ENCODE measurements at places on chromosomes 2 and 18.
A peak's percentile ranks its signal among the peaks of the same experiment; 100 is the strongest.

GRCh38 chr2:29114586-29114945, 649 bp upstream of the CLIP4 start:
- DNase-seq: no peak

DNA sequence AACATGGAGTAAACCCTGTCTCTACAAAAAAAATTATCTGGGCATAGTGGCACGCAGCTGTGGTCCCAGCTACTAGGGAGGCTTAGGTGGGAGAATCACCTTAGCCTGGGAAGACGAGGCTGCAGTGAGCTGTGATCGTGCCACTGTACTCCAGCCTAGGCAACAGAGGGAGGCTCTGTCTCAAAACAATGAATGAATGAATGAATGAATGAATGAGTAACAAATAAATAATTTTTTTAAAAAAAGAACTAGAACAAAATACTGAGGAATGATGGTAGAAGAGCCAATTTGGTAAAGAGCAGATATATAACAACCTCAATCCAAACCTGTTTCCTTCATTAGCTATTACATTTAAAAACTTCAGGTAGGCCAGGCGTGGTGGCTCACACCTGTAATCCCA, 60.1 kb downstream of the STRN start:
- DNase-seq: no peak

DNA sequence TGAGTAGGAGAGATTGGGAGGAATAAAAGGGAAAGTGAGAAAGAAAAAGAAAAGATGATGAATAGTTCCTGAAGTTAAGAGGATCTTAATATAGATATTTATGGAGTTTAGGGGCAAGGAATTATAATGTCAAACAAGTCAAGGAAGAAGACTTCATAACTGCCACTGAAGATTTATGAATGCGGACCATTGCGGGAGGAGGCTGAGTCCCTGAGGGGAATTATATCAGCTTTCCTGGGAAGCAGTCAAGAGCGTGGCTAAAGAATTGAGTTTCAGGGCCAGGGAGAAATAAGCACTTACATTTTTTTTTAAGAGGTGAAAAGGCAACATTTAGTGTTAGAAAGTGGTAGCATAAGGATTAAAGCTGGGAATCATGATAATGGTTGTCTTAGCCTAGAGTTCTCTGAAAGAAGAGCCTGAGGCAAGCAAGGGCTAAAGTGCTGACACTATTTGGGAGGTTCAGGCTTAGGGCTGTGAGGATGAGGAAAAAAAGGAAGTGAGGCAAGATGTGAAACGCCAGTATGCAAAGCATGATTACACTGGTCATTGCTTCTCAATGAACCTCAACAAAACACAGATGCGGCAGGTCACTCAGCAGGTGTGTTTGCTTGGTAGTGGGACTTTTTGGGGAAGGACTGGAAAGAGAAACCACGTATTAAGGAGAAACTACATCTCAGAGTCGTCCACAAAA, 217.1 kb downstream of the SLC4A3 start:
- no peak for DNase-seq

GRCh38 chr2:36650031-36650829, 46.3 kb upstream of the VIT start:
- peak; percentile 73 for DNase-seq

- no peak for DNase-seq
Observed at GRCh38 chr18:63487676-63488075, 10.9 kb downstream of the SERPINB5 start.

GRCh38 chr2:174180165-174180724, 68.1 kb downstream of the OLA1 start:
- DNase-seq: no peak

DNA sequence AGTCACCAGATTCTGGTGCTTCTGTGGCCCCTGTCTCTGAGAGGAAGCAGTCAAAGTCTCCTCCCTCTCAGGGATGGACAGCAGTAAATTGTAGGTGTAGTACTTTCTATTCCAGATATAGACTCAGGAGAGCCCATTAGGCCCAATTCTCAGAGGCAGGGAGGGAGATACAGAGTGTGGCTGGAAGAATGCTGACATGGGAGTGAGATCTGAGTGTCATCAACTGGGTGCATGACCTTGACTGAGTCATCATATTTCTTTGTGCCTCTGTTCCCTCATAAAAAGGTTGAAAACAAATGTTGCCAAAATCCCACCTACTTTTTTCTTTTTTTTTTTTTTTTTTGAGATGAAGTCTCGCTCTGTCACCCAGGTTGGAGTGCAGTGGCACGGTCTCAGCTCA, 506.1 kb downstream of the BCL11A start:
- no peak for DNase-seq

GRCh38 chr2:226023946-226024345, 624.4 kb downstream of the NYAP2 start:
- DNase-seq: no peak

GRCh38 chr18:55433648-55434047, 154.3 kb downstream of the TCF4 start:
- no peak for DNase-seq

- DNase-seq: no peak
Observed at GRCh38 chr2:125167820-125168219, 1142.7 kb downstream of the CNTNAP5 start.

DNA sequence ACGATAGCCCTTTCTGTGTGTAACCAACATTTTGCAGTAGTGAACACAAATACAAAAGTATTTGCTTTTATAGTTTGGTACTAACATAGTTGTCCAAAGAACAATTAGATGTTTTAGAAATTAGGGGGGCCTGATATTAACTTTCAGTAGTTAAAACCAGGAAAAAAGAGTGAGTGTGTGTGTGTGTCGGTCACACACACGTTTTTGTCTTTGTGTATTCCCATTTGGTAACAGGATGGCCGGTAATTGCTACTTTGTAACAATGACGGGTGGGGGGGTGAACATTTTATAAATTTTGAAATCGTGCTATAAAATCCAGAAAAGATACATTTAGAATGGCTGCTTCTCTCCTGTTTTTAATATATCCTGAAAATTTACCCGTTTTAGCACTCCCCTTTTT, 1.5 kb downstream of the PPIG start:
- no peak for DNase-seq

DNA sequence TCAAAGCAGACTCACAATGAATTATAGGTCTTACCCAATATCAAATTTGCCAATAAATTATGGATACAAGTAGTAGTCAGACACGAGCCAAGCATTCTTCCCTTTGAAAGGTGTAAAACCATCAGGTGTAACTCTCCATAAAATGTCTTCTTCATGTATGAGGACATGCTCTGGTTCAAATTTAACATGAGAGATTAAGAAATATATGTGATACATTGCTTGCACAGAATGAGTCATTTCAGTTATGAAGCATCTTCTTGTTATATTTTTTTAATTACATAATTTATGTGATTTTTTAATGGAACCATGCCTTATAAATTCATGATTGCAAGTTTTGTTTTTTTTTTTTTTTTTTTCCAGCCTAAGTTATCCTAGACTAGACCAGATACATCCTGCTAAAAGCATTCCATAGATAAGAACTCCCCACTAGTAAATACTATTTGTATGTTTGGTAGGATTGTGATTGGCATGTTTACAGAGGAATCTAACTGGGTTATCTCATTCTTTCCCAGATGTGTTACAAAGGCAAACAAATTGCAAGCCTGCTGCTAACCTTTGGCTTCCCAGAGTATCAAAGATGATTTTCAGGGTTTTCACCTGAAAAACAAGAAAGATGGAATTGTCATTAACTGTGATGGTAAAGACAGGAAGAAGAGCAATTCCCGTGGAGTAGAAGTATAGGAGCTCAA, 621.9 kb downstream of the XIRP2 start:
- no peak for DNase-seq

DNA sequence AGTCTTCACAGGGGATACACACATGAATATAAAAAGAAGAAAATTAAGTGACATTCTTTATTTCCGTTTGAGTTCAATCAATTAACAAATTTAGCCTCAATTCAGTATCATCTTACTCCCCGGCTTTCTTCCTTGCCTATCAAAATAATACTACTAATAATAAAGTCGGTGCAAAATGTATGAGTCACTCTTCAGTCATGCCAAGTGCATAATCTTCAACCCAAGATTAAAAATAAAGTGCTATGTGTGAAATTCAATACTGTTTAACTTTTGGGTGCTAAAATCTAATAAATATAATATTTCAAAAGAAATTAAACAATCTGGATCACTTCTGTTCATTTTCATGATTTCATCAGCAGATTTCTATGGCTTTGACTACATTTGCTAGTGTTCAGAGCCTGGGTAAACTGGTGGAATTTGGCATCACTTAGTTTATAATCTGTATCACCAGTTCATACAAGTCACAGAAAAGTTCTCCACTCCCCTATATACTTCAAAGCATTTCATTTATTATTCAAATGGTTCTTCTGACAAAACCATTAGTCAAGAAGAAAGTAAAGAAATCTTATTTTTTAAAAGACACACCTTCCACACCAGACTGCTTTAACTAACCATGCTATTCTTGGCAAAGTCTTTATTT, 183.6 kb downstream of the THADA start:
- peak; percentile 20 for DNase-seq

DNA sequence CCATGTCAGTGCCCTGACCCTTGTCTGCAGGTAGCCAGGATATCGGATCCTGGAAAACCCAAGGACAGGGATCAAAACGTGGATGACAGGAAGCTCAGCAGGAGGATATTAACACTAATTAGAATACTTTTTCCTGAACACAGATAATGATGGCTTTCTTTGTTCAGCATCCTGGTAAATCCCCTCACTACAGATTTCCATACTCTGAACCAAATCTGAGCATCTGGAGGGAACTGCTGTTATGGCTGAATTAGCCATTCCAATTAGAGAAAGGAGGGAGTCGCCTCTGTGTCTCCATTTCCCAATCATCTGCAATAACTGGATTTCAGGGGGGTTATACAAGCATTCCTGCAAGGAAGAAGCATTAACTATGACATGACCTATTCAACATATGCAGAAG, 24.4 kb downstream of the CXCR4 start:
- no peak for DNase-seq

DNA sequence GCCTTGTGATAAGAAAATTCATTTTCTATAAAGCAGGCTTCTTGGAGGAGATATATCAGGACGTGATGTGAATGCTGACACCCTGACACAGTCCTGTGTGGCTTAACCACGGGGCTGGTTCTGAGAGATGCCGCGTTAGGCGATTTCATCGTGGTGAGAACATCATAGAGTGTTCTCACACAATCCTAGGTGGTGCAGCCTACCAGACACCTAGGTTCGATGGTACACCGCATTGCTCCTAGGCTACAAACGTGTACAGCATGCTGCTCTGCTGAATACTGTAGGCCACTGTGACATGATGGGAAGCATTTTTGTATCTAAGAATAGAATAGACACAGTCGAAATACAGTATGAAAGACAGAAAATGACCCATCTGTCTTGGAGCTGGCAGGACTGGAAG, 82.5 kb downstream of the TNFRSF11A start:
- no peak for DNase-seq

- peak; percentile 80 for DNase-seq
Observed at GRCh38 chr2:220891405-220891804, 680.7 kb downstream of the EPHA4 start.

DNA sequence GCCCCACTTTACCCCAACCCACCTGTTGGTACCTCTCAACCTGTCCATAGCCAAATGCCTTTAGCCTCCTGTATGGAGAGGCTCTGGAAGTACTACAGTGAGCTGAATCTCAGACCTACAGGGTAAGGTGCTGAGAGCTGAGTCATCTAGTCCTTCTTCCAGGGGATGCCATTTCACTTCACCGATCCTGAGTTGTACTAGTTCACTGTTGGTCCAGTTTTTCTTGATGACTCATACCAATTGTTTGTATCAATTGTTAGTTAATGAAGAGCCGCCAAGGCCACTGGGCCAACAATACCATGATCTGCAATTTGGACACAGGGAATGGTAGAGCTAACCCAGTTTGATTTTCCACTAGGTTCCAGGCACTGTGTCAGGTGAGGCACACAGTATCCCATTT, 257.0 kb downstream of the CLIP4 start:
- no peak for DNase-seq

- no peak for DNase-seq
Observed at GRCh38 chr2:904246-905024, 46.2 kb upstream of the SNTG2 start.

GRCh38 chr18:51191128-51191717, 6.3 kb downstream of the MEX3C start:
- DNase-seq: no peak

DNA sequence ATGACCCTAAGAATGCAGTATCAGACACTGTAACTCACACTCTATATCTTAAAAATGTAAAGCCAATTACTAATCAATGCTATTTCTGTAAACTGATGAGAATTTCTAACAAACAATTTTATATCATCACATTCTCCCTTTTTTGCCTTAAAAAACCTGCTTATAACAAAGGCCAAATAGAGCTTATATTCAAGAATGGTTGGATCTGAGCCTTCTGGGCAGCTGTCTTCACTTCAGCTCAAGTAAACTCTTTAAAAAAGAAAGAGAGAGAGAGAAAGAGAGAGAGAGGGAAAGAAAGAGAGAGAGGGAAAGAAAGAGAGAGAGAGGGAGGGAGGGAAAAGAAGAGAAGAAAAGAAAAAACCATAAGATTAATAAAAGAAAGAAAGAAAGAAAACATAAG, 231.8 kb downstream of the KCNE4 start:
- DNase-seq: no peak

- DNase-seq: no peak
Observed at GRCh38 chr2:151860613-151861146, 32.5 kb upstream of the ARL5A start.

- peak; percentile 73 for DNase-seq
Observed at GRCh38 chr2:219045937-219046550, 4.7 kb upstream of the CFAP65 start.

GRCh38 chr2:14806613-14807012, 174.1 kb downstream of the LRATD1 start:
- peak; percentile 16 for DNase-seq

GRCh38 chr2:43478412-43479086, 117.3 kb downstream of the THADA start:
- DNase-seq: no peak

- DNase-seq: peak; percentile 79
Observed at GRCh38 chr18:13382366-13382953, 163.9 kb downstream of the LDLRAD4 start.

- no peak for DNase-seq
Observed at GRCh38 chr2:98634406-98635092, 26.2 kb downstream of the UNC50 start.

DNA sequence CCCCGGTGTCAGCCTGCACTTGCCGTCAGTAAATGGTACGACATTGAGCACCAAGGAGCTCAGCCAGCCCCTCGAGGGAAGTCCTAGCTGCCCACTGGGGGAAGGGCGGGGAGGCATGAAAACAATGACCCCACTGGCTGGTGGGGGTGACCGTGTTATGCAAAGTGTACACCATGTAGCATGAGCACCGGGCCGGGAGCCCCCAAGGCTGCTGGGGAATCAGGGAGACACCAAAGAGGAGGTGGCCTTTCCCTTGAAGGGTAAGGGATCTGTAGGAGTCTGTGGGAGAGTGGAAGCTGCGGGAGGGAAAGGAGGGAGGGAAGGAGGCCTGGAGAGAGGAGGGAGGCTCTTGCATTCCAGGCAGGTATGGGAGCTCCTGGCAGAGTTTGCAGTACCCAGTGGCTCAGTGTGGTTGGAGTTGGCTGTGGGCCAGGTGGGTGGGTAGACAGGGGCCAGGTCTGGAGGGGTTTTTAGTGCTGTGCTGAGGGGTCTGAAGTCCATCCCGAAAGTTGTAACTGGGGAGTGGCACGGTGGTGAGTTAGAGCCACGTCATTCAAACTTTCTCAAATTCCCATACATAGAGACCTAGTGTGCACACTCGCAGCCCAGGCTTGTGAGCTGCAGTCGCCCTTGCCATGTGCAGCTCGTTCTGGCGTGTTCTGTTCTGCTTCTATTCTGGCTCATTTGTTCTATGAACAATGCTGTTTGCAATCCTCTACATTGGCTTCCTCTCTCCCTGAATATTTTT, 22.4 kb downstream of the RRM2 start:
- peak; percentile 7 for DNase-seq
